ENCODE measurements at places on chromosomes 5 and 9. TPM values are rescaled to one million over a fixed set of nuclear protein-coding genes. Genes with fewer than 3 reads are reported as not detected.
A peak's percentile ranks its signal among the peaks of the same experiment; 100 is the strongest.

DNA sequence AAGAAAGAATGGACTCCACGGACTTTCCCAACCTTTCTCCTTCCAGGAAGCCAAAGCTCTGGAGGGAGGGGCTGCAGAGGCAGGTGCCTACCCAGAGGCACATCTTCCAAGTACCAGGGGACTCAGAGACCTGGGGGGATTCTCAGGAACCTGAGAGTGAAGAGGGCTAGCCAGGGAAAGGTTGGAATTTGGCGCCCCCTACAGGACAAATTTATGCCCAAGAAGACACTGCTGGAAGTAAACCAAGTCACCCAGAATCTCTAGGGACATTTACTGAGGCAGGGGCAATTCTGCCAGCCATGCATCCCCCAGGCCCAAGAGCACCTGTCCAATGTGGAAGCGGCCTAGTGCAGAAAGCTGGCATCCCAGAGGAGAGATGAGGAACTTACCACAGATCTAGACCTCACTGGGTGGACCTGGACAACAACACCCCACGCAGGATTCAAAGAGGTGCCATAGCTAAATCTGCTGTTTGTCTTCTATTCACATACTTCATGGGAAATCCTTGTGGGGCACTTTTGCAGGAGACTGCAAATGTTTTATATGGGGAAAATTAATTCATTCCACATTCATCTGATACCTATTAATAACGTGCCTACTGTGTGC, 25.9 kb upstream of the IDNK start:
- peak; percentile 22 for DNase-seq

- no peak for DNase-seq
Measured at GRCh38 chr5:13246053-13246452, 698.4 kb downstream of the DNAH5 start.

Gene C7
- 8.2 TPM for total RNA-seq

DNA sequence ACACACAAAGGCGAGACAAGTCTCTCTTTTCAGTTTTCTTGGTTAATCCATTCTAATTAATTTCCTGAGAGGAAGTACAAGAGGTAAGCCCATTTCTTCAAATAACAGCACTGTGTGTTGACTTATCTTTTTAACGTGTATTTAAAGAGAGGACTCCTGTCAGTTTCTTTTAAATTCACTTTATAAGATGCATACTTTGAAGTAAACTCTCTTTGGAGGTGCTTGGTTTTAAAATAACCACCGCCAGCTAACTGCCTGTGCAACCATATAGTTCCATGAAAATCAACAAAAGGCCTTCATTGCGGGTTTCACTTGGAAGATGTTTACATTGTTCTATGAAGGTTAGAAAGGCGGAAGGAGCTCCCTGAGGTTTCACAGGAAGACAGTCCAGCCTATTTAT, 13.1 kb upstream of the SERINC5 start:
- no peak for DNase-seq

DNA sequence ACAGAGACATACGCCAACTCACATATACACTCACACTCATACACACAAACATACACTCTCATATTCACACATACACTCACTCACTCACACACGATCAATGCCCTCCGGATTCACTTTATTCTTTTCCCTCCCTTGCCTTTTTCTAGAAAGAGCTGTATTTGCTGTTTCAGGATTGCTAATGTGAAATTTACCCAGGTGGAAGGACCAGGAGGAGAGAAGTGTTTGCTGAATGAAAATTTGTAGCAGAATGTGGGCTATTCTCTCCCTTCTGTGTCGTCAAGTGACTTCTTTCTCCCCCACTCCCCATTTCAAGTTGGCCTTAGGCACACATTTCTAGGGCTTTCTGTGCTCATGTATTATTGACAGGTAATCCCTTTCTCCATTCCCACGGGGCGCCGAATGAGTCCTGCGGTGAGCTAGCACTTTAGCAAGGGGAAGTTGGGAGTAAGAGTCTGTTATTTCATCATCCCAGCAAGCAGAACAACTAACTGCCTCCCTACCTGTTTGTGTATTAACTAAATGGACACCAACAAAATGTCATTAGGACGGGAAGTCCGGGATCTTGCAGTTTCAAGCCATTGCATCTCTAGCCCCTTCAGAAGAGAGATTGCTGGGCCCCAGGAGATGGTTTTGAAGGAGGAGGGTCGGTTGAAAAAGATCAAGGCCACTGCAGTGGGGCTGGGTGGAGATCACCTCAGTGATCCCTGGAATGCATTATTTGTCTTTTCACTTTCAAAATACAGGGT, 97.1 kb upstream of the TAF11L2 start:
- no peak for DNase-seq

GRCh38 chr9:118170032-118170955, 466.1 kb downstream of the TLR4 start:
- DNase-seq: peak; percentile 9

Gene ZNF879
- 16.7 TPM for total RNA-seq

GRCh38 chr5:6260846-6261245, 117.5 kb downstream of the MED10 start:
- no peak for DNase-seq

- no peak for DNase-seq
Measured at GRCh38 chr9:110583237-110583636, 3.7 kb upstream of the SVEP1 start.

DNA sequence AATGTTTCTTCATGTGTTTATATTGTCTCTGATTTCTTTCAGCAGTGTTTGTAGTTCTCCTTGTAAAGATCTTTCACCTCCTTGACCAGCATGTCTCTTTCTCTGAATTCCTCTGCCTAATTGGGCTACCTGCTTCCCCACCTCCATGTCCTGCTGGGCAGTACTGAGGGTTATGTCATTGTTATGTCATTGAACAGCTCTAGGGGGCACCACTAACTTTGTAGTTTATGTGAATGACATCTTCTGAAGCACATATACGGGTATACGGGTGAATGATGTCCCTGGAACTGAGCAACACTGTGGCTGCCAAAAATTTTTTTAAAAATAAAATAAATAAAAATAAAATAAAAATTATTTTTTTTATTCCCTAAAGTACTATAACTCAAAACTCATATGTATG, 16.9 kb upstream of the SNCAIP start:
- DNase-seq: no peak

DNA sequence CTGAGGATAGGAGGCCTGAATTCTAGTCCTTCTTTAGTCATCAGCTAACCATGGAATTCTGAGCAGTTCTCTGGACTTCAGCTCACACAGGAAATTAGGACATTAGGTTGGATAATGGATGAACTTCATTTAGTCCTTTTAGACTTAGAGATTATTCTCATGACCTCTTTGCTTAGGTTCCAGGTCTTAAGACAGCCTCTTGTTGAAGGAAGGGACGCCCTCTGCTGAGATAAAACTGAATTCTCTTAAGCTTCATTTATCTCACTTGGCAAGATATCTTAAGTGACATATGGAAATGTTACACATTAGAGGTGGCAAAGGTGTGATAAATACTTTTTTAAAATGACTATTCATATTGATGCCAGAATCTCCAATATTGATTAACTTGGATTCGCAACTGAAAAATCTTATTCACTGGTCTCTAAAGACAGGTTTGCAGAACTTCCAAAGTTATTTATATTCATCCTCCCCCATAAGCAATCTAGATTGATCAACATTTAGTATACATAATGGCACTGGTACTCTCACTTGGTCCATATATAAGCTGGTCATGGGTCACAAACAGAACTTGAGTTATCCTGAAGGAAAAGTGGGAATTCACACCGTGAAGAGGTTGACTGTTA, 16.9 kb upstream of the ZNF366 start:
- no peak for DNase-seq

Gene SLC6A7
- 2.9 TPM for total RNA-seq

DNA sequence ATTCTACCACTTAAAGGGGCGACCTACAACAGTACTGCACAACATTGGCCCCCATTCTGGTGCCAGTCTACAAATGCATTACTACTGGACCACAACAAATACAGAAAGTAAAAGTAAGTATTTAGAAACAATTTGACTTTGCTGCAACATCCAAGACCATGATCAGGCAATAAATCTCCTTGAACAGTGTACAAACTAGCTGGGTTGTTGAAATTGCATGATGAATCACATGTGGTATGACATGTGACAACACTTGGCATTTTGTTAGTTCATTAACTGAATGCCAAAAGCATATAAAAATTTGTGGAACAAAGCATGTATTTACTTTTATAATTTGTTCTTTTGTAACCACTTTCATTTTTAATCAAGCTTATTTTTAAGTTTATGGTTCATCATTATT, 270.5 kb downstream of the NFIB start:
- no peak for DNase-seq

Data from frontal cortex (tissue), 4 donors.